T follicular helper cell (primary cell): ENCODE measurements at places on chromosomes 3 and 15.

- DNase-seq = no peak
Measured at GRCh38 chr15:92061511-92062195, 208.1 kb downstream of the SLCO3A1 start.

GRCh38 chr3:10376353-10376752 is 55.4 kb upstream of the SEC13 start:
- no peak for DNase-seq

- no peak for DNase-seq
Measured at GRCh38 chr3:123618076-123618708, 33.3 kb upstream of the HACD2 start.

- no peak for DNase-seq
Measured at GRCh38 chr3:194740859-194741491, 55.3 kb downstream of the FAM43A start.

DNA sequence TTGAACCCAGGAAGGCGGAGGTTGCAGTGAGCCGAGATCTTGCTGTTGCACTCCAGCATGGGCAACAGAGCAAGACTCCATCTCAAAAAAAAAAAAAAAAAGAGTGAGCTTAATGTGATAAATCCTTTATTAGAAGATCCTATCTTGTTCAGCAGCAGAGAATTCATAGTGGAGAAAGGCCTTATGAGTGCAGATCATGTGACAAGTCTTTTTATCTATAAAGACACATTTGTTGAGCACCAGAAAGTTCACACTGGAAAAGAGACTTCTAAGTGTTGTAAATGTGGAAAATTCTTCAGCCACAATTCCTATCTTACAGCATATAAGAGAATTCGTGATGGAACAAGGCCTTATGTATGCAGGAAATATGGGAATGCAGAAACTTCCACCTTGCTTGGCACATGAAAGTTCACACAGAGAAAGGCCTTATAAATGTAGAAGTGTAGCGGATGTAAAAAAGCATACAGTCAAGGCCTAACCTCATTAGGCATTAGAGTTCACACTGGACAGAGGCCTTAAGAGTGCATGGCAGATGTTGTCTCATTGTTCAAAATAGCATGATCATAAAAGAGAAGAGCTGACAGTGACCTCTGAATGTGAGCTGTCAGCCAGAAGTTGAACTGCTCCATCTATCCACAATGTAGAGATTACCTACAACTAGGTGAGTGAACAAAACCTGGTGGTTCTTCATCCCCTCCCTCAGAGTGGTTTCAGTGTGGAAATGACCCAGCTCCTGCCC is 16.7 kb downstream of the ADAM10 start:
- DNase-seq = no peak

DNA sequence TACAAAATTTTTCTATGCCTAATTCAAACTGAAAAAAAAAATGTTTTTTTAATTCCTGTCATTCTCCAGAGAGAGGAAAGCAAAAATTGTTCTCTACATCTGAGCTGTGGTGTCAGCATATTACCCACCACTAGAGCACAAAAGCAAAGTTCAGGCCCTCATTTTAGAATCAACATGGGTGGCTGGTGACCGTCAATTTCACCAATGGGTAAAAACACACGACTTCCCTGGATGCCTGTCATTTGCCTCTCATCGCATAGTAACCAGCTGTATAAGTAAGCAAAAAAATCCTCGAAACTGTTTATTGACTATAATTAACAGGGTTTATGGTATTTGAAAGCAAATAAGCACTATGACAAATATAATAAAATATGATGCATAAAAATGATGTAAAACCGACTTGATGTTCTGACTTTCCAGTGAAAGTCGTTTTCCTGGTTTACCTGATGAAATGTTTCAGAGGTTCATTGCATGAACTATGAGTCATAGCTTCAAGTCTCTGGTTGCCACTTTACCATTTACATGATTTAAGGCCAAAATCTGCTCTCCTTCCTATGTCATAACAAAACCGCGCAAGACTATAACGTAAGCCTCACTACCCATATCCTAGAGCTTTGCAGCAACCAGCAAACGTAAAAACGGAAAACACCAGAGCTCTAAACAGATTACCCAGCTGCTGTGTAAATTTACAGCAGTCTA is 60.5 kb downstream of the THBS1 start:
- DNase-seq = no peak

- no peak for DNase-seq
Measured at GRCh38 chr15:78087951-78088772, 4.2 kb upstream of the SH2D7 start.

DNA sequence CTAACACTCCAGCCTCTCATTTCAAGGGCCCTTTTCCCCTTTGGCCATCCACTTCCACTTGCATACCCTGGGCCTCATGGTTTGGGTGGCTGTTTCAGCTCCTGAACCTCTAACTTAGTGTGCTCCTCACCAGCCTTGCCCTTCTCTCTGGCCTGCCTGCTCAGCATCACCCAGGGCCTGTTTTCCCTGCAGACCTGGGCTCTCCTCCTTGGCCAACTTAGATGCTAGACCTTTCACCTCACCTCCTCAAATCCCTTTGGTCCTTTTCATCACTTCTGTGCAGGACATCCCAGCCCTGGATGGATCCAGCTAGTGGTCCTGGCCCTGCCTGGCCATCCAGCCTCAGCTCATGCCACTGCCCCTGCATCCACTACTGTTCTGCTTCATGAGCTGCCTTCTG is 95.4 kb downstream of the CACNA1D start:
- no peak for DNase-seq

DNA sequence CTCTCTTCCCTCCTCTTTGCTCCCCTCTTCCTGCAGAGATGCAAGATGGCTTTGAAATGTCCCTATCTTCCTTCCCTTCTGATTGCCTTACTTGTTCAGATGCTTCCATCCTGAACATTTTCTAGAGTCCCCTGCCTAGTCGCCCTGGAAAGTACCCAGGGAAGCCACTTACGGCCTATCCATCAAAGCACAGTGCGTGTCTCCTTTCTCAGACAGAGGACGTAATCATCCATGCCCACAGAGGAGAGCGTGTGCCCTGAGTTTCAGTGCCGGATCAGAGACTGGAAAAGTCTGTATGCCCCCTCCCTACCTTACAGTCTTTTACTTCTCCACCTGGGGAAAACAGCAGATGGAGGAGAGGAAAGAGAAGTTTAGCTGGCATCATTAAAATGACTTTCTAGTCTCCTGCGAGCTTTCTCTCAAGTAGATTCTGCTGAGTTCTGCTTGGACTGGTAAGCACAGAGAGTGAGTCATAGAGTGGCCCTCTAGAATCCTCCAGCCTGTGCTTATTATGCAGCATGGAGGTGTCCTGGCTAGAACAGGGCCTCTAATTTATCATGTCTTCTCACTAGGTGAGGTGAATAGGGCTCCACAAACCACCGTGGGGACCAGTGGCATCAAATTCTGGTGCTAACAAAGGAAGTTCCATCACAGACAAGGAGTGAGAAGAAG is 114.6 kb downstream of the SLCO3A1 start:
- no peak for DNase-seq

DNA sequence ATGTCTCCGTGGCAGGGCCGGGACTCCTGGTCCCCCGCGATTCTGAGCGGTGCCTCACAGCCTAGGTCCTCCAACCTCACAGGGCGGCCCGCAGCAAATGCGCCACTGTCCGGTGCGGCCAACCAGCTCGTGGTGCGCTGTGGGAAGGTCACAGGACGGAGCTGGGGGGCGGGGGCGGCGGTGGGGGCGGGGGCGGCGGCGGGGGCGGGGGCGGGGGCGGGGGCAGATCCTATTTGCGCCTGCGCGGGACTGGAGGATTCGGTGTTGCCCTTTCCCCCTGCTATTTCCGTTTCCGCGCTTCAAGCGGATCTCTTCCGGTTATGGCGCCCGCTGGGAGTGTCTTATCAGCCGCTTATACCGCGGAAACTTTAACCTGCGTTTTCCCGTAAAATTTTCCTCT is 106.7 kb upstream of the SNRPN start:
- DNase-seq = no peak

GRCh38 chr15:85489773-85490493 is 109.5 kb downstream of the AKAP13 start:
- DNase-seq = no peak
